Osteoblast (primary cell): ENCODE measurements at places on chromosomes 5 and 9. TPM values are rescaled to one million over a fixed set of nuclear protein-coding genes. Genes with fewer than 3 reads are reported as not detected.

The KLHL9 gene
- total RNA-seq, result 35.9 and 38.4 TPM in 2 replicates

The EGFL7 gene
- 3.3 and 6.2 TPM in 2 replicates for total RNA-seq

The PRRT1B gene
- not detected in 2 replicates for total RNA-seq

The ACTBL2 gene
- not detected in 2 replicates for total RNA-seq

The ANKRD34B gene
- not detected in 2 replicates for total RNA-seq

The SPINK7 gene
- total RNA-seq, result not detected in 2 replicates

The PCDHB10 gene
- 2.2 and 2.7 TPM in 2 replicates for total RNA-seq

The ATOX1 gene
- total RNA-seq, result 52.8 and 54.2 TPM in 2 replicates

The HACD4 gene
- 6.8 and 8.3 TPM in 2 replicates for total RNA-seq

The SMIM33 gene
- not detected in 2 replicates for total RNA-seq

The FOXD4L3 gene
- under 0.01 TPM in 1 of 2 replicates, not detected in the other for total RNA-seq

The IL3 gene
- total RNA-seq, result not detected in 2 replicates

The AQP7 gene
- 0.59 TPM in 1 of 2 replicates, not detected in the other for total RNA-seq

The RAB24 gene
- 21.5 and 22.8 TPM in 2 replicates for total RNA-seq

The ARRDC1 gene
- total RNA-seq, result 11.9 and 15.0 TPM in 2 replicates

The SLC22A5 gene
- total RNA-seq, result 3.8 and 5.4 TPM in 2 replicates

The PCDHGB5 gene
- total RNA-seq, result 21.5 and 24.2 TPM in 2 replicates

The EPB41L4B gene
- total RNA-seq, result 2.1 and 2.2 TPM in 2 replicates

The ACOT12 gene
- total RNA-seq, result 0.29 TPM in 1 of 2 replicates, not detected in the other

The C5orf58 gene
- not detected in 2 replicates for total RNA-seq

The PGM5 gene
- 0.36 and 1.2 TPM in 2 replicates for total RNA-seq

The IL5 gene
- not detected in 2 replicates for total RNA-seq

The PCDHB6 gene
- 0.59 and 0.72 TPM in 2 replicates for total RNA-seq

The GABRA1 gene
- total RNA-seq, result not detected in 2 replicates
